ENCODE measurements at places on chromosomes 3 and 15. TPM values are rescaled to one million over a fixed set of nuclear protein-coding genes. Genes with fewer than 3 reads are reported as not detected.

- H3K4me3 ChIP-seq = no peak overlapping the region
- no peaks in the 10 kb centered on the region for H3K27me3 ChIP-seq
- H3K4me1 ChIP-seq = peaks cover 34% of the 10 kb centered on the region
Measured at GRCh38 chr15:28967066-28967465, 81.3 kb downstream of the APBA2 start.

GRCh38 chr3:87233805-87234204 lies 6.7 kb downstream of the CHMP2B start:
- H3K27me3 ChIP-seq = no peaks in the 10 kb centered on the region
- peaks cover 44% of the 10 kb centered on the region for H3K4me1 ChIP-seq
- no peak overlapping the region for H3K4me3 ChIP-seq
- H3K27ac ChIP-seq = no peak overlapping the region
- no peak for DNase-seq

DNA sequence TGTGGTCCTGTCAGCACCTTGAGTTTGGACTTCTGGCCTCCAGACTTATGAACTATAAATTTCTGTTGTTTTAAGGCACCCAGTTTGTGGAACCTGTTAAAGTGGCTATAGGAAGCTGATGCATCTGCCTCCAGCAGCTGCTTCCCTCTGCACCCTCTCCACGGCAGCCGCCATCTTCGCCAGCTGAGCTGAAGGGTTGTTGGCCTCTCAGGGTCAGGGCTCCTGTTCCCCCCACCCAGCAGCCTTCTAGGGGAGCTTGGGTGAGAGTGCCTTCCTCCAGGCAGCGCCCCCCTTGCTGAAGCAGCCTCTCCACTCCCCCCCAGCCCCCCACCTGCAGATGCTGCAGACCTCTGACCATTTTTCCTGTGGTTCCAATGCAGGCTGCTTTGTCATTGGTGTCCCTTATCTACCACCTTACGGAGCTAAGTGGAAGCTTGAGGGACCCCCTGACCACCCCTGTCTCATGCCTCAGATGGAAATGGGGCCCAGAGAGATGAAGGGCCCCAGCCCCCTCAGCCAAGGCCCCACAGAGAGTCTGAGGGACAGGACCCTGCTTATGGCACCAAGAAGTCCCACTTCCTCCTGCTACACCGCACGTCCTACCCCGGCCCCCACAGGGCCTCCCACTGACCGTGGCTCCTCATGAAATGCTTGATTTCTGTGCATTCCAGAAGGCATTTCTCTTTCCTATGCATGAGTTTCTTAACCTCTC lies 61.4 kb upstream of the TLE3 start:
- no peak for DNase-seq
- H3K36me3 ChIP-seq = no peaks in the 10 kb centered on the region
- H3K4me1 ChIP-seq = no peaks in the 10 kb centered on the region
- no peaks in the 10 kb centered on the region for H3K27me3 ChIP-seq

DNA sequence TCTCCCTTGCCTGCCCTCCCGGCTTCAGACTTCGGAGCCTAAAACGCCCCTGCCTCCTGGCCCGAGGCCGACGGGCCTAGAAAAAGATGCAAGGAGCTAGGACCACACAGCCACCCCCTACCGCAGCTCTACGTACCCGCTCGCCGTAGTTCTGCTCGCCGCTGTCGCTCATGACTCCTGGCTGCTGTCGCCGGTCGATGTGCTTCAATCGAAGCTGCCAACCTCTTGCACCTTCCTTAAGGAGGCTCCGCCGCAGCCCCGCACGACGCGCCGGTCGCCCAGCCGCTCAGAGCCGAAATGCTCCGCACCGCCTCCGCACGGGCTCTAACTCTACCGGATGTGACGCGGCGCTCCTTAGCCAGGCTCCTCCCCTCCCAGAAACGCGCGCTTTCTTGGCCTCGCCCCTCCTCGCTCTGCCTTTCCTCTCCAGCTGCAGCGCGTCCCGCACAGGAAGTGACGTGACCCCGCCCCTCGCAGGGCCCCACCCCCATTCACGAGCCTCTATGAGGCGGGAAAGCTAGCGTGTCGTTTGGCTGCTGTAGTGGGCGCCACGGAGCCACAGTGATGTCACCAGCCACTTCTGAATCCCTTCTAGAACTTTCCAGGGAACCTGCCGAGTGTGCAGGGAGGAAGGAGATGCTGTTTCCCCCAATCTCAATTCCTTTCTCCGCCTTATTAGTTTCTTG lies at the start of gene TRA2B:
TSS of gene TRA2B (minus strand) at position 326 of the 686 bp plus-strand sequence. CDS start at position 172, 154 bp downstream.
- peak within 1 kb of the TSS; percentile 100 for H3K4me3 ChIP-seq
- H3K4me1 ChIP-seq = peaks cover 20% of the 10 kb centered on the region
- H3K27me3 ChIP-seq = no peaks in the 10 kb centered on the region
- peaks cover 50% of the 10 kb centered on the region for H3K36me3 ChIP-seq
- peak within 1 kb of the TSS; percentile 100 for H3K27ac ChIP-seq

Gene GREM1
- not detected for total RNA-seq

Gene ZNF502
- 0.62 TPM for total RNA-seq
